GOT3 (cell line): ENCODE measurements at places on chromosomes 7 and 10.

DNA sequence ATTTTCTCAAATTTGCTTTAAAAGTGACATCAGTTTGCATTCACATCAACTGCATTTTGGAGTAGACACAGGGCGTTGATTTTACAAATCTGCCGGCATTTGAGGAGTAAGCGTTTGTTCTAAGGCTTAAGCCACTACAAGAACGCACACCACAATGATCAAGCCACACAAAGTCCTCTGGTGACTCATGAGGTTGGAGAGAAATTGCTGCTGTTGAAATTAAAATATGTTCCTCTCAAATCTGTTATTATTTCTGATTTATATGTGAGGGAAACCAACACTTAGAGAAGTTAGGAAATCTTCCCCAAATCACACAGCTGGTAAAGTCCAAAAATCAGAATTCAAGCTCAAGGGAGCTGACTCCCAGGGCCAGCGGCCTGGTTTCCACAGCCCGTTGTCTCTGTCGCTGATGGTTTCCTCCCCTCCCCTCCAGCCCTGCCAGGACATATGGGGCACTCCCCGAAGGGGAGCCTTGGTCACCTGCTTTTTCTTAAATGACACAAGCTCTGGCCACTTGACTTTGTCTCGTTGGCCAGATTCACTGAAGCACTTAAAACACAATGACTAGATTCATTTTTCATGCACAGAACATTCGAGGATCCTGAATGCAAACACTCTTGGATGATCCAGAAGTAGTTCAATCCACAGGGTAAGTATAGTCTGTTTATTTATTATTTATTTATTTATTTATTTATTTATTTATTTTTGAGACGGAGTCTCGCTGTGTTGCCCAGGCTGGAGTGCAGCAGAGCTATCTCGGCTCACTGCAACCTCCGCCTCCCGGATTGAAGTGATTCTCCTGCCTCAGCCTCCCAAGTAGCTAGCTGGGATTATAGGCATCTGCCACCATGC is 29.2 kb upstream of the KLF6 start:
- DNase-seq, result no peak

DNA sequence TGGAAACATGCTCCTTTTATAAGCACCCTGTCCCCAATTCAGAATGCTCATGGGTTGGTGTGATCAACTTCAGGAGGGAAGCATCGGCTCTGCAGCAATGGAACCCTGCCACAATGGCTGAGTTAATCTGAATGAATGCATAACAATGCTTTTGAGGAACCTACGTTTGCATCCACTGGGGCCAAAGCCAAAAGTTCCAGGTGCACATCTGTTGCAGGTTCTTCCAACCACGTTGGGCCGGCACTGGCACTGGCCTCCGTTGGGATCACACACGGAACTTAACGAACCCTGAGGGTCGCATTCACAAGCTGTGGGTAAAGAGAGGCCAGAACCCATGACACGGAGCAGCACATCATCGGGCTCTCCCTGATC is 43.4 kb downstream of the LAMB1 start:
- DNase-seq, result no peak

DNA sequence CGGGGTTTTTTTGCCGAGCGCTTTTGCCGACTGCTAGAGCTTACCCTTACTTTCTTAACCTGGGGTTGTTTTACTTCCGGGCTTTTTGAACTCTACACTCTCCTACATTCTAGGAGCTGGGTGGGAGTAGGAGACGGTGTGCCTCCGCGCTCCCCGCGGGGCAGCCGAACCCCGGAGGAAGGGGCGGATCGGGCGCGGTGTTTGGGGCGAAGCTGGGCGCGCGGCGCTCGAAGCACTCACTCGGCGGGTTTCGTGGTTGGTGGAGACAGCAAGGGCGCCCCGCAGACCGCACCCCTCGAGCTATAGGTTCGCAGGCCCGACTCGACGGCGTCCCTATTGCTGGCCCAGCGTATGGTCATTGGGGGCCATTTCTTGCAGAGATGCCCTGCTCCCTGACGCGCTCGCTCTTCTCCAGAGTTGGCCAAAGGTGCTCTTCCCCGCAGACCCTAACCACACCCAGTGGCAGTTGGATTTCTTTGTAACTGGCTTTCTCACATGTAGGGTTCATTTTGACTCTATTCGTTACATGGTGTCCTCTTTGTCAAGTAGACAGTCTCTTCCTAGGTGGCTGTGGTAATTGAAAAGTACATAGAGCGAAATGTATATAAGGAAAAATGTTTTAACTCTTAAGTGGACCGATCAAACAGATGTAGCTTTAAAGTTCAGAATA is 364 bp downstream of the ZNF518A start:
- peak; percentile 71 for DNase-seq

DNA sequence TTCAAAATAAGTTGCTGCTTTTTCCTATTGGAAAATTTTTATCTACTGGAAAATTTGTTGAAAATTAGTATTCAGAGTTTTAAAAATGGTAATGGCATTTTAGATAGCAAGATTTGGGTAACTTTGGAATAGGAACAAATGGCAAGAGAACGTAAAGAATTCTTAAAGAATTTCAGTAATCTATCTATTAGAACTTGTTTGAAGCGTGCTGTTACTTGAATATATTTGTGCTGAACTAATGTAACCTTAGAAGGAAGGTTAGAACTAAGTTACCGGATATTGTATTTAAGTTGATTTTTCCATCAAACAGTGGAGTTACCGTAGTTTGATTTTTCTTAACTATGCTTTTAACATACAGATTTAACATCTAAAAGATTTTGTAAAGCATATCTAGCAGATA is 25.9 kb downstream of the SEPTIN7 start:
- DNase-seq, result no peak

DNA sequence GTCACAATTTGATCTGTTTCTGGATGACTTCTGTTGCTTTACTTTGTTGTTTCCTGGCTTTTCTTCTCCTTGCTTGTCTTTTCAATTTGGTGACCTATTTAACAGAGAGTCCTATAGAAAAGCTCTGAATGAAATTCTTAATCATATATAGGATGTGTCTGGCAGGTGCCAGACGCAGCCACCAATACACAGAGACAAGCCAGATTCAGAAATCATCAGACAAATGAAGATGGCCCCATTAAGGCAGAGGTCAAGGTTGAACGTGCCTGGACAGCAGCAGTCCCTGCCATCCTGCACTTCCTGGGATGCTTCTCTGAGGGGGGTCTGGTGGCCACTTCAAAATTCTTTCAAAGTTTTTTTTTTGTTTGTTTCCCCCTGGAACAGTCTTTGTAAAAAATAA is 846.7 kb upstream of the COBL start:
- no peak for DNase-seq

DNA sequence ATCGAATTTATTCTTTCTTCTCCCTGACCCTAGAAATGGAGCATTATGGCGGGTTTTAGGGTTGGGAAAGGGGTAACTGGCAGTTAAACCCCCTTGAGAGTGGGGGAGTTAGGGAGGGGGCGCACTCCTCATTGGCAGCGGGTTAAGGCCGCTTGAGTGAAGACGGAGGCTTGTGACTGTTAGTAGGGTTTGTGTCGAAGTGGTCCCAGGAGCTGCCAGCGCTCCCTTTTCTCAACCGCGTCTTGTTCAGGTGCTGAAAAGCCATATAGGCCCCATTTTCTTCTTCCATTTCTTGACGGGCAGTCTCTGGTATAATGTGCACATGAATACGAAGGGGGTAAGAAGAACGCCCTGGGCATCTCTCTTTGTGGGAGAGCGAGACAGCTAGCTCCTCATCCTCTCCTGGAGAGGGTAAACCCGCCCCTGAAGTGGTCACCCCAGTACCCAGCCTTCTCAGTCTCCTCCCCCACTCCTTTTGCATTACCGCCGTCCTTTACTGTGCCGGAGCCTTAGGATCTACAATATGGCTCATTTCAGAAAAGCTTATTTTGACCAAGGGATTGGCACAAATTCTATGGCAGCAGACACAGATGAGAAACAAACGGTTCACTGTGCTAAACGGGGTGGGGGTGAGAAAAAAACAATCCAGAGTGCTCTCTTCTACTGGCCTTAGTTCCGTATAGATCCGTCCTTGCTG is 836 bp downstream of the KMT2E start:
- DNase-seq, result no peak

GRCh38 chr7:133048589-133048988 is 33.3 kb downstream of the CHCHD3 start:
- DNase-seq, result no peak

- no peak for DNase-seq
These were observed 62.2 kb upstream of the USP6NL start for GRCh38 chr10:11673346-11674280.
